ENCODE measurements at places on chromosomes 3 and 15.

GRCh38 chr3:120650311-120650710 is 31.7 kb downstream of the HGD start:
- DNase-seq = no peak

GRCh38 chr3:50620820-50621219 is 3.9 kb downstream of the MAPKAPK3 start:
- DNase-seq = no peak

GRCh38 chr15:97084650-97085049 is 754.1 kb downstream of the NR2F2 start:
- DNase-seq = no peak

GRCh38 chr3:11610700-11611275 is 32.9 kb downstream of the VGLL4 start:
- no peak for DNase-seq

GRCh38 chr3:18657858-18658820 is 233.0 kb upstream of the SATB1 start:
- peak; percentile 9 for DNase-seq

DNA sequence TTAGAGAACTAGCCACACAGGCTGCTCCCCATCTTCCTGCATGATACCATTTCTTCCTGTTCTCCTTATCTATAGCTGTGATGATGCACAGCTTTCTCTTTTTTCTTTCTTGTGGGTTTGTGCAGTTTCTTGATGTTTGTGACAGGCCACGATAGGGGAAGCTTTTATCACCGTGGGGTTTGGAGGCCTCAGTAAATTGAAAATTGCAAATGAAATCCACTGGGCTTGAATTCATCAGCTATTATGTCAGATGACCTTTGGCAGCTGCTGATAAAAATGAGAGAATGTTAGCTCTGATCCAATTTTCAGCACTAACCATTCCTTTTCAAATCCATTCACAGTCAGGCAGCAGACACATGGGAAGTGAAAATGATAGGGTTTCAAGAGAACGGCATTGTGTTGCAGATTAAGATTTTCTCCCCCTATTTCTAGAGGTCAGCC is 176.9 kb upstream of the SOX2 start:
- DNase-seq = no peak

- no peak for DNase-seq
Observed at GRCh38 chr3:124919756-124920155, 14.8 kb downstream of the MUC13 start.

GRCh38 chr15:31409171-31409570 is 82.5 kb downstream of the KLF13 start:
- DNase-seq = no peak

- DNase-seq = no peak
Observed at GRCh38 chr3:113643583-113643982, 52.9 kb downstream of the USF3 start.

GRCh38 chr15:90845201-90845949 is 23.0 kb upstream of the FURIN start:
- DNase-seq = no peak

- no peak for DNase-seq
Observed at GRCh38 chr3:89419647-89420241, 312.3 kb downstream of the EPHA3 start.

- DNase-seq = no peak
Observed at GRCh38 chr15:99981839-99982658, 248.8 kb upstream of the LYSMD4 start.

DNA sequence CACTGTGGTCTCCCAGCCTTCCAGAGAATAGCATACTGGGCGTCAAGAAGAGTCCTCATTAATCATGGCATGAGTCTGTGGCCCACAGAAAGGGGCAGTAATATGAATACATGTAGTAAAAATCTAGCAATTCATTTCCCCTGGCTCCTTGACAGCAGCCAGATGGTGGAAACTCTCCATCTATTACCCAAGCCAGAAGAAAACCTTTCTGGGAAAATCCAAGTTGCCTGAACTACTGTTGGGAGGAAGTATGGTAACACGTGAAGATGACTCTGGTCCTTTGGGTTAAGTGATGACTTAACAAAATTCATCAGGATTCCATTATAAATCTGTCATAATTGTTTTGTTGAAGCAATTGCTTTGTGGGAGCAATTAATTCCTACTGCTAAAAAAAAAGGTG is 530.5 kb downstream of the FHIT start:
- no peak for DNase-seq

DNA sequence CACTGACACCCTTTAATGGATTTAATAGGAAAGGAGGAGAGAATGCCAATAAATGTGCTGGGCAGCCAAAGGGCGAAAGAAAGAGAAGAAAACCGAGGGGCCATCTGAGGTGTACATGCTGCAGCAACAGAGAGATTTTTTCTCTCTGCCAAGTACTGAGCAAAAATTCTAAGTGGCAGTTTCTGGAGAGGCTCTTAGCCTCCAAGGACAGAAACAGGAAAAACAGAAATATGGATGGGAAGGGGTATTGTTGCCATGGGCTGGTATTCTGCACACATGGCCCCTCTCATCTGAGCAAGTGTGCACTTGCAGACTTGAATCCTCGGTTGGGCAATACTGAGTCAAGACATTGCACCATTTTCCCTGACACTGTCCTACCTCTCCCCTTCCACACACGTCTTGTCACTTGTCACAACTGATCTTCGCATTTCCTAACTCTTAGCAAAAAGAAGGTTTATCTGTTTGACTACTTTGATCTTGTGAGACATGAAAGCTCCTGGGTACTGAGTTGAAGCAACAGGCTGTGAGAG is 73.9 kb downstream of the PRICKLE2 start:
- DNase-seq = no peak

- no peak for DNase-seq
Observed at GRCh38 chr3:177290633-177291032, 93.4 kb upstream of the TBL1XR1 start.

DNA sequence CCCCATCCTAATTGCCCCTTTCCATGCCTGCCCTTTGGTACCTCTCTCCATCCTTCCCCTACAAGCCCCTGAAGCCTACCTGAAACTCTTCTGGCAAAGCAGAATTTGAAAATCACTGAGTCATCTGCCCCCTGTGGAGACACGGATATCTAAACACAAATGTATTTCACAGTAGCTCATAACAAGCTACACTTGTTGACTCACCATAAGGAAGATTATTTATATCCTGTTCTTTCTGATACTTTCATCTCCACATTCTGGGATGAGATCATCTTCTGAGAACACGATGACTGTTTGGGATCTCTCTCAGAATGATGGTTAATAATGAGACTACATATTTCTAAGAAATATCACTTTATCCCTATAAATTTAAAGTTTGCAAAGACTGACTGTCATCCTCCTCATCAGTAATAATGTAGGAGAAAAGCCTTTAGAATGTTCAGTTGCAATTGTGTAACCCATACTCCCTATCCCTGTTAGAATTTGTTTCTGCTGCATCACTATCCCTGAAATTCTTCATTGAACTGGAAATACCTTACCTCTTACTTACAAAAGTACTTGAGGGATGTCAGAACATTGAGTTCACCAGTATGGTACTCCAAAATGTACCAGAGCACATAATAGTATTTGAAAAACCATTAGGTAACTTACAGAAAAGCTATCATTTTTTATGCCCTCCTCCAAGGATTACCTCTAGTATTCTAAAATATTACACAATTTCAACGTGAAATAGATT is 116.1 kb upstream of the IL12A start:
- DNase-seq = no peak

- DNase-seq = no peak
Observed at GRCh38 chr3:150779402-150779858, 16.5 kb upstream of the SIAH2 start.

- peak; percentile 50 for DNase-seq
Observed at GRCh38 chr15:81480645-81481053, 106.6 kb upstream of the TMC3 start.

DNA sequence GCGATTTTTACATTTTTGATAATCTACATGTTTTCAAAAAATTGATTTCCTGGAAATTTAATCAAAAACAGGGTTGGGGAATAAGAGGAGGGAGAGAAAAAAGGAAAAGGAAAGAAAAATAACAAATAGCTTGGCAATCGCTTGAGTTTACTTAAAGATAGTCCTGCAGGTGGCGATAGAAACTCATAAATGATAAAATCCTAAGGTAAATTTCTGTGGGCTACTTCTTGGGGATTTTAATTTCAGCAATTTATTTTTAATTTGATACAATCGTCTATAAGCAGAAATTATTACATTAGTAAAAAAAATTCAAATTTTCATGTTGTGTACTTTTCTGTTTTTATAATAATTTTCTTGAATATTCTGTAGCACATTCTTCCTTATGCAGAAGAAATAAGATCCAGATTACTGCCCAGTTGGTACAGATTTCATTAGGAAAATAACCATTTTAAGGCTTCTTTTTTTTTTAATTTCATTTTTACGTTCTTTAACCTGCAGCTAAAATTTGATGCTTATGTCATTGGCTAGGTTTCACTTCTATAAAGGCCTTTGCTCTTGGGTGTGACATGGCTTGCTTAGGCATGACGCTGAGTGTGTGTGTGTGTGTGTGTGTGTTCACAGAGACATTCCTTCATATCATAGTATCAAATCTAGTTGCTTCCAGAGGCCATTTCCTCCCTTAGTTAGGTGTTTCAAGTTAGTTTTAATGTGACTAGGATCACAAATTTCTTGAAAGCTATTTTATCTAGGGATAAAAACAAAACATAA is 181.8 kb downstream of the MCTP2 start:
- DNase-seq = no peak

- no peak for DNase-seq
Observed at GRCh38 chr3:170999737-171000242, 26.7 kb downstream of the SLC2A2 start.

GRCh38 chr3:24155276-24155675 is 210.2 kb downstream of the NR1D2 start:
- DNase-seq = no peak

GRCh38 chr3:4475804-4476203 is 8.7 kb upstream of the SUMF1 start:
- no peak for DNase-seq

GRCh38 chr3:73557986-73558726 is 66.6 kb downstream of the PDZRN3 start:
- no peak for DNase-seq

DNA sequence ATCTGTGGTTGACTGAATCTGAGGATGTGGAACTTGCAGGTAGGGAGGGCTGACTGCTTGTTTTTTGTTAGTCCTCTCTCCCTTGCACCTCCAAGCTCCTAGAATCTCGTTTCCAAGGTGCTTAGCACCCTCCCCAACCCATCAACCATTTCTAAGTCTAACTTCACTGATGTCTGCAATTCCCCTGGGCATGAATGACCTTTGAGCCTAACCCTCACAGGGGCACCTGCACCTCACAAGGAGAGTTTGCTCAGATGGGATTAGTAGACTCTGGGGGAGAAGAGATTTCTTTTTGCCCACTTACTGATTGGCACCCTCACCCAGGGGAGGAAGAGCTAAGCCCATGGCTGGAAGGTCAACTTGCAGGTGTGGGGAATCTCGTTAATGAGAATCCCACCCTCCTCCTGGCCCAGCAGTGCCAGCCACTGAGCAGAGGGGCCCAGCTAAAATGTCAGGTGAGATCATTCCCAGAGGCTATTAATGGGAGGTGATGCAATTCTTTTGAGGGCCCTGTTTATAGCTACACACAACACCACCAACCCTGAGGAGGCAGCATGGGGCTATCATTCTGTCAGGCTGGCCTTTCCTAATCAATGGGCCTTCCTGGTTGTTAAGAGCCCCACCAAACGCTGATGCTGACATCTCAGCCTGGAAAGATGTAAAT is 81.6 kb upstream of the HERC1 start:
- no peak for DNase-seq

- DNase-seq = no peak
Observed at GRCh38 chr3:150083655-150084042, 113.0 kb upstream of the PFN2 start.

GRCh38 chr3:136979204-136979603 is 21.4 kb downstream of the IL20RB start:
- no peak for DNase-seq

GRCh38 chr3:158369279-158369678 is 201.7 kb upstream of the MLF1 start:
- DNase-seq = no peak

DNA sequence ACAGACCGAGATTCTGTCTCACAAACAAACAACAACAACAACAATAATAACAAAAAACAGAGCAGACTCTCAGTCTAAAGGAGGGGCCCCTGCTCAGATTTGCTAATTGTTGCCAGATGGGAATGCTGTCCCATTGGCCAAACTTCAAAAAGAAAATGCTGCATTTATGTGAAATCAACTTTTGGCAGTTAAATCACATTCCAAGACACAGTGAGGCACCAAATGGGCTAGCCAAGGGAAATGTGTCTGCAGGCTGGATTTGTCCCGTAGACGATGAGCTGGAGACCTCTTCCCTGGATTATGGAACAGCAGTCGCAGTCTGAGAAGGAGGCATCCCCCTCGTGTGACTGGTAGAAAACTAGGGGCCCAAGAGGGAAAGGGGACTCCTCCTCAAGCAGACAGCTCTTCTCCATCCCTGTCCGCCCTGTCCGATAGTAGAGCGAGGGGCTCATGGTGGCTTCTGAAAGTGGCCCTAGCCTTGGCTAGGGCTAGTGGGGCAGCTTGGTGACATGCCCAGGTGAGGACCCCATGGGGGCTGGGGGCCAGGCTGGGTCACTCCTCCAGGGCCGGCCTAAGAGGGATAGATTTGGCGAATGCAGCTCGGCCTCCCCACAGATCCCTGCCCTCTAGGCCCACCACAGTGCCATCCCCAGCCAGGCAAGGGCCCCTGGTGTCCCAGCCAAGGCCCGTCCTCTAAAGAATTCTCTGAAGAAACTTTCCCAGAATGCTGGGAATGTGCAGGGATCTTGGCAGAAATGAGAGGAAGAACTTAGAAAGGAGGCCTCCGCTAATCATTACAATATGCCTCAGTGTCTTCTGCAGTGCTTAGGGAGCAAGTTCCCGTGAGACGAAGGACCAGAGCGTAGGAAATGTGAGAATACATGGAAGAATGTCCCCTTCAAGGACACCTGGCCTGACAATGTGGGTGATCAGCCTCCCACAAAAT is 2.0 kb downstream of the SLC22A14 start:
- no peak for DNase-seq
